ENCODE measurements at places on chromosomes 6 and 20.

DNA sequence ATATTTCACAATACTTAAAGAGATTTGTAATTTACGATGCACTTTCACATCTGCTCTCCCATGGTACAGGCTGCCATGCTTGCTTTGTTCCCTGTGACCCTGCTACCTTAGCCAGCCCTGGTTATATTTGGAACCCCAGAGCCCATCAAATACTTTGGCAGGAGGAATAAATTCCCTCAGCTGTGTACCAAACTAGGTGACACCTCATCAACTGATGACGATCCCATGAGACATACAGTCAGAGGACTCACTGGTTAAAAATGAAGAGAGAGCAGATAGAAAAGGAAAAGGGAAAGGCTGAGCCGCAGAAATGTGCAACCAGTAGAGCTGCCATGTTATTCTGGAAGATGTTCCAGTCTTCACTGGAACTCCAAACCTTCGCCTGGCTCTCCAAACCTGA is 120.0 kb downstream of the SIM1 start:
- DNase-seq = no peak

DNA sequence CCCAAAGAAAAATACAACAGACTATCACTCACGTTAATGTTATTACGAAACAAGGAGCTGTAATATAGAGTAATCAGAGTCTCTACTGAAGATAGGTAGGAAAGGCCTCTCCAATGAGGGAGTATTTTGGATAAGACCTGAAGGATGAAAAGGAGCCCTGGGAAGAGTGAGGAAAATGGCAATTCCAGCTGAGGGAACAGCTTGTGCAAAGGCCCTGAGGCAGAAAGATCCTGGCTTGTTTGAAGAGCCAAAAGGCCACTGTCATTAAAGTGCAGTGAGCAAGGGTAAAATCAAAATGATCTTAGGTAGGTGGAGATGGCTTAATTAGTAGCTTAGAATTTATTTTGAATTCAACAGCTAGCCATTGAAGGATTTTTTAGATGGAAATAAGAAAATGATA is 138.6 kb downstream of the KHDC1L start:
- no peak for DNase-seq

DNA sequence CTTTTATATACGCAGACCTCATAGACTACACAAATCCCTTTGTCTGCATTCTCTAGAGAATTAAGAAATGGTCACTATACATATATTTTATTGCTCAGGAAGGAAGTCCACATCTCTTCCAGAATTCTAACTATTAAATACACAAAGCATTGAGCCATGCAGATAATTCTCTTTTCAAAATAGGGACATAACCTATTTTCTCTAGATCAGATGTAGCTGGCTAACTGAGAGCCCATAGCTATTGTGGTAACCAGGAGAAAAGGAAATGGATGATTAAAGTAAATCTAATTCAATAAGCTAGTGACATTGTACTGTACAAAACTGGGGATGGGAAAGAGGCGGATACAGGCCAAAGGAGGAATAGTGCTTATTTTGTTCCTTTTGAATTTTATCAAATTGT is 137.2 kb downstream of the BACH2 start:
- DNase-seq = no peak

DNA sequence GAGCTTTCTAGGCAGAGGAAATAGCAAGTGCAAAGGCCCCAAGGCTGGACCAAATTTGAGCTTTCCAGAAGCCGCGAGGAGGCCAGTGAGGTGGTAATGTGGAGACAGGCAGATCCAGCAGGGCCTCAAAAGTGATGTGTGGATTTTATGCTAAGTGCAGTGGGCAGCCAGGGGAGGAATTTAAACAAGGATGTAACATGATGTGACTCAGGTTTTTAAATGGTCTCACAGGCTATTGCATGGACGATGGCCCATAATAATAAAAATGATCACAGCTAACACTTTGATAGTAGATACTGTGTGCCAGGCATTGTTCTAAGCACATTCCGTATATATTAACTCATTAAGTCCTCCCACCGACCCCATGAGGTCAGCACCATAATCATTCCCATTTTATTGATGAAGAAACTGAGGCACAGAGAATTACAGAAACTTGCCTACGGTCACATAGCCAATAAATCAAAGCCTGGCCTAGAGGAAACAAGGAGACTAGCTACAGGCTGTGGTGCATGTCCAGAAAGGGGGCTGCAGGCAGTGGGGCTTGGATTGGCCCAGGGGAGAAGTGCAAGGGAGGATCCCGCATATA is 18.0 kb upstream of the PREX1 start:
- DNase-seq = no peak

- DNase-seq = no peak
These were observed 603 bp downstream of the TASP1 start for GRCh38 chr20:13638162-13638495.

DNA sequence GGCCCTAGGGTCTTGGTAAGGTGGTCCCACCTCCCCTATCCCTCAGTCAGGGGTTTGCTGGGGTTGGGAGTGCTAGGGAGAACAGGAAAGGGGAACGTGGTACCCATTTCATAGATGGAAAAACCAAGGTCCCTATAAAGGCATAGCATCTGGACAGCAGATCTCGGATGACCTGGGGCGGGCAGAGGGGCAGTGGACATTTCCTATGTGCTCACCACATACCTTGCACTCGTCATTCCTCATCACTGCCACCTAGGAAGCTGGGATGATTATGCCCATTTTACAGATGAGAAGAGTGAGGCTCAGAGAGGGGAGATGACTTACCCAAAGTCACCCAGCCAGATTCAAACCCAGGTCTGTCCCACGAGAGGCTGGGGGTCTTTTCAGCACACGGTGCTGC is 12.1 kb downstream of the MYLK2 start:
- DNase-seq = no peak

- DNase-seq = no peak
These were observed 33.9 kb downstream of the PSMG4 start for GRCh38 chr6:3292431-3293197.

DNA sequence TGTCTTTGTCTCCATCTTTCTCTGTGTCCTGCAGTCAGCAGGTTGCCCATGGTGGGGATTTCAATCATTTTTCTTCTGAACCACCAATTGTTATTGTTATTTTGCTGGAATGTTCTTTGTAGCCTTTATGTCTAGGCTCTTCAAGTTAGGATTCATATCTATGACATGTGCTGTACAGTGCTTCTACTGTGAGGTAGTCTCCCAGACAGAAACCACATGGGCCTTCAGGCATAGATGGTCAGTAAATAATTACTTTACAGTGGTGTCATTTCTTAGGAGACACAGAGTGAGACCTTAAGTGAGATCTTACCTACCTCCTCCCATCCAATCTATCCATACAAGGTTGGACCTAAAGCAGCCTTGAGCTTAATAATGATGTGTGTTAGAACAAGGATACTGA is 265.5 kb downstream of the ZFAND3 start:
- no peak for DNase-seq

GRCh38 chr20:19765913-19766312 is 7.9 kb downstream of the RIN2 start:
- no peak for DNase-seq

- peak; percentile 7 for DNase-seq
These were observed 503.7 kb downstream of the KIF16B start for GRCh38 chr20:16069389-16070010.

DNA sequence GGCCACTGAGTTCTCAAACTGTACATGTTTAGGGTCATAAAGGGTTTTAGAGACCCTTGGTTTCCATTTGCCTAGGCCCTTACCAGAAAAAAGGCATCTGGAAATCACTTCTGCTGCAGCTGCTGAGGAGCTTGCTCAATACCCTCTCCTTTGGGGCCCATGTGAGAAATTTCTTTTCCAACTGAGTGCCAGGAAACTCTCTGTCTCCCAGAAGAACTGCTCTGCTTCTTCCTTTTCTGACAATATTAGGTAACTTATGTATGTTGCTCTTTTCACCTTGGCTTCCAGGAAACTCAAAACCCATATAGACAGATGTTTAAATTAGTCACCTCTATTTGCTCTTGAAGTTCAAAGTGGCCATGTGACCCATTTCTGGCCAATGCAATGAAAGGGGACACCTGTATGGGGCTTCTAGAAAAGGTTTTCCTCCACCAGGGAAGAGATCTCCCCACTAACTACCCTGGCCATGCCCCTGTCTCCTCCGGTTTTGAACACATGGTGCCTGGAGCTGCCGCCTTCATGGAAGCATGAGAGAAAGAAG is 121.6 kb downstream of the PREX1 start:
- DNase-seq = no peak

GRCh38 chr20:45392733-45393132 is 14.6 kb upstream of the TP53TG5 start:
- DNase-seq = no peak

GRCh38 chr20:64203037-64203777 is 39.0 kb downstream of the MYT1 start:
- DNase-seq = no peak
